ENCODE measurements at places on chromosomes 1 and 21.

GRCh38 chr1:169853341-169853740 is 40.4 kb downstream of the SCYL3 start:
- no peak for DNase-seq

- DNase-seq: no peak
These were observed 42.0 kb downstream of the CDC14A start for GRCh38 chr1:100394285-100394684.

DNA sequence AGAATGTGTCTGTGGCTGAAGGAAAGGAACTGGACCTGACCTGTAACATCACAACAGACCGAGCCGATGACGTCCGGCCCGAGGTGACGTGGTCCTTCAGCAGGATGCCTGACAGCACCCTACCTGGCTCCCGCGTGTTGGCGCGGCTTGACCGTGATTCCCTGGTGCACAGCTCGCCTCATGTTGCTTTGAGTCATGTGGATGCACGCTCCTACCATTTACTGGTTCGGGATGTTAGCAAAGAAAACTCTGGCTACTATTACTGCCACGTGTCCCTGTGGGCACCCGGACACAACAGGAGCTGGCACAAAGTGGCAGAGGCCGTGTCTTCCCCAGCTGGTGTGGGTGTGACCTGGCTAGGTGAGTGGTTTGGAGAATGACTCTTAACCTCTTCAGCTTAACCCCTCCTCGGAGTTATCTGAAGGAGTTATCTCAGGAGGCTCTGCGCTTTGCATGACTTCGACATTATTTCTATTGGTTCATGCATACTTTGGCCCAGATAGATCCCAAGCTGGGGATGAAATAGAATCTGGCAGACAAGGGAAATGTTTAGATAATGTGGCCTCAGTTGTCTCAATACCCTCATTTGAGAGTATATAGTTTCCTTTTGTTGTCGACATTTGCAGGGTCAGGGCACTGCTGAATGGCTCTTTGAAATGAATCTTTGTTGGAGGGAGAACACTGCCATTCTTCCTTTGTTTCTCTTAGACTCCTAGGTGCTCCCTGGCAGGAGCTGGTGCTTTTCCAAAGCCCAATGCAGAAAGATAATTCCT is 39.7 kb downstream of the PTGFRN start:
- no peak for DNase-seq

GRCh38 chr1:92663775-92664174 is 121.1 kb downstream of the EVI5 start:
- DNase-seq: no peak

DNA sequence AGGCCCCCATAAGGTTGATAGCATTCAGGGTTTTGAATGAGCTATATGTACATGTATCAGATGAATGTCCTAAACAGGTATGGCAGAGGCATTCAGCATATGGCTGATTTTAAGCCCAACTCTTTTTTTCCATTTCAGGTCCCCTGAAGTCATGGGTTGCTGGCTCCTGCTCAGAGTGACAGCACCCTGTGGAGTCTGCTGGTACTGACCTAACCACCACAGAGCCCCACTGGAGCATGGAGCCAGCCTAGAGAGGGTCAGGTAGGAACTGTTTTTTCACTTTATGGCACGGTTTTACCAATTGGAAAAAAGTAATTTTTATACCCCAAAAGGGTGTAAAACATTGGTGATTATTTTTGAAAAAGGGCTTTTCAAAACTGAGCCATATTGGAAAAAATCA is 82.5 kb upstream of the MPC2 start:
- no peak for DNase-seq

DNA sequence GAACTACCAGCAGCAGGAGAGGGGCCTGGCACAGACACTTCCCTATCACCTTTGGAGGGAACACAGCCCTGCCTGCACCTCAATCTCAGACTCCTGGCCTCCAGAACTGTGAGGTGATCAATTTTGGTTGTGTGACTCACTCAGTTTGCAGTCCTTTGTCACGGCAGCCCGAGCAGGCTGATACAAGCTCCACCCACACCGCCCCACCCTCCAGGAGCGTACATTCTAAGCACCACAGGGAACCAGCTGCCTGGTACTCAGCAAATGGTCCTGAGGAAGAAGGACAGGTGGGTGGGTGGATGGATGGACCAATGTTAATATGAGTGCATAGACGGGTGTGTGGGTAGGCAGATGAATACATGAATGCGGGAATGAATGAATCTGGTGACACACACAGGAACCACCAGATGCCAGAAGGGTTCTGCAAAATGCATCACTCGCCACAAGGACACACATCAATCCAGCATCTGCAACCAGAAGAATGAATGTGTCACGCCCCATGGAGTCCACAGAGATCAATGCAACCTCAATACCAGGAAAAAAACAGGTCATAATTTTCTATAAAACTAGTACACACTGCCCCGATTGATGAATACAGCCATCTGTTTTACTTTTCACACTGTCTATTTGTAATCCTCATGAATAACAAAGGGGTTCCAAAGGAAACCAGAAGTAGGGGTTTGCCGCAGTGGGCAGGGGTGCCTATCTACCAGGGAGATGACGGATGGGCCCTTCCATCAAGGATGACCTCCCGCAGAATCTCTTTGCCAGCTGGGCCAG is 284.5 kb downstream of the NPHP4 start:
- no peak for DNase-seq
